NCI-H2171 (cell line): ENCODE measurements at places on chromosomes 12 and 14.

GRCh38 chr14:57928732-57929131 lies 62.8 kb upstream of the SLC35F4 start:
- DNase-seq: no peak

- DNase-seq: no peak
Measured at GRCh38 chr14:26174395-26174794, 423.4 kb downstream of the NOVA1 start.

GRCh38 chr14:66041582-66041981 lies 444.6 kb upstream of the CCDC196 start:
- no peak for DNase-seq

- DNase-seq: no peak
Measured at GRCh38 chr14:36091096-36091495, 85.4 kb downstream of the PTCSC3 start.

DNA sequence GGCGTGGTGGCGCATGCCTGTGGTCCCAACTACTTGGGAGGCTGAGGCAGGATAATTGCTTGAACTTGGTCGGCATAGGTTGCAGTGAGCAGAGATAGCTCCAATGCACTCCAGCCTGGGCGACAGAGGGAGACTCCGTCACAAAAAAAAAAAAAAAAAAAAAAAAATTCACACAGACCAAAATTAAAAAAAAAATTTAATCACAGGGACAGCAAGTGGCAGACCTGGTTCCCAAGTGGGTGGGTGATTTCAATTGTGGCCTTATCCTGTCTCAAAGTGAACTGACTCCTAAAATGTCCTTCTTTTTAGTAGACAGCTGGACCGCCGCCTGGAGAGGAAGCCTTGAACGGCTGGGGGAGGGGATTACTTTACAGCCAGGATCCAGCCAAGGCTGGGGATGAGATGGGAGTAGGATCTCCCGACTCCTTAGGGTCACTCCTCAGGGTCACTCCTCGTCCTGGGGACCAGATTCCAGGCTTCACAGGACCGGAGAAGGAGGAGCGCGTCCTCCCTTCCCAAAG lies 1.5 kb upstream of the KCNH3 start:
- DNase-seq: peak; percentile 48

DNA sequence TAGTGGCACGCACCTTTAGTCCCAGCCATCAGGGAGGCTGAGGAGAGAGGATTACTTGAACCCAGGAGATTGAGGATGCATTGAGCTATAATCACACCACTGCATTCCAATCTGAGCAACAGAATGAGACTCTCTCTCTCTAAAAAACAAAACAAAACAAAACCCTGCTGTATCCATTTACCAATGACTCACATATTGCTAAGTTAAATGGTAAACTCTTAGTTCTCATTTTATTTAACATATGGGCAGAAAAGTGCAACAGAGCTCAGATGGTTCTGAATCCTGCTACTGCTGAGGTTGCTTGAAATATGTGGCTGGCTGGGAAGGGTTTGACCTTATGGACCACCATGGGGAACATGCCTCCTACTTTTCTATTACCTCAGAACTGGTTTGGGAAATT lies 33.7 kb upstream of the CCNT1 start:
- no peak for DNase-seq

DNA sequence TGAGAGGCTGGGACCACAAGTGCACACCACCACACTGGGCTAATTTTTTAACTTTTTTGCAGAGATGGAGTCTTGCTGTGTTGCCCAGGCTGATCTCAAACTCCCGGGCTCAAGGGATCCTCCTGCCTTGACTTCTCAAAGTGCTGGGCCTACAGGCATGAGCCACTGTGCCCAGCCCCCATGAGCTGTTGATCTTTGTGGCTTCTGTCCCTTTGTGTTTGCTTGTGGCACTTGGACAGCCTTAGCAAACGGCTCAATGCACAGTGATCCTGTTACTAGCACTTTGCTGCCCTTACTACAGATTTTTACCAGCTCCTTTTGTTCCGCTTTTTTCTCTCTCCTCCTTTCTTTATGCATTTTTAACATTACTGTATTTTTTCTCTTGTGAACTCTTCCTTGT lies 25.3 kb upstream of the EVL start:
- no peak for DNase-seq

DNA sequence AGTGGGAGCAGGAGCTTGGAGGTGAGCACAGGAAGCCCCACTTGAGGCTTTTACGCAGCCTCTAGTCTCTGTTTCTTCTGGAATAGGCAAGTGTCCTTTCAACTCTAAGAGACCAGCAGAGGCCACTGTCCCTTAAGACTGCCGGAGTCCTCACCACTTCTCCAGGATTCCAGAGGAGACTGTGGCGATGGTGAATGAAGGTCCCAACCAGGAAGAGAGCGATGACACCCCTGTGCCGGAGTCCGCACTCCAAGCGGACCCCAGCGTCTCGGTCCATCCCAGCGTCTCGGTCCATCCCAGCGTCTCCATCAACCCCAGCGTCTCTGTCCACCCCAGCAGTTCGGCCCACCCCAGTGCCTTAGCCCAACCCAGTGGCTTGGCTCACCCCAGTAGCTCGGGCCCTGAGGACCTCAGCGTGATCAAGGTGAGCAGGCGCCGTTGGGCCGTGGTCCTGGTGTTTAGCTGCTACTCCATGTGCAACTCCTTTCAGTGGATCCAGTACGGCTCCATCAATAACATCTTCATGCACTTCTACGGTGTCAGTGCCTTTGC lies 442 bp downstream of the FLVCR2 start:
- DNase-seq: no peak

DNA sequence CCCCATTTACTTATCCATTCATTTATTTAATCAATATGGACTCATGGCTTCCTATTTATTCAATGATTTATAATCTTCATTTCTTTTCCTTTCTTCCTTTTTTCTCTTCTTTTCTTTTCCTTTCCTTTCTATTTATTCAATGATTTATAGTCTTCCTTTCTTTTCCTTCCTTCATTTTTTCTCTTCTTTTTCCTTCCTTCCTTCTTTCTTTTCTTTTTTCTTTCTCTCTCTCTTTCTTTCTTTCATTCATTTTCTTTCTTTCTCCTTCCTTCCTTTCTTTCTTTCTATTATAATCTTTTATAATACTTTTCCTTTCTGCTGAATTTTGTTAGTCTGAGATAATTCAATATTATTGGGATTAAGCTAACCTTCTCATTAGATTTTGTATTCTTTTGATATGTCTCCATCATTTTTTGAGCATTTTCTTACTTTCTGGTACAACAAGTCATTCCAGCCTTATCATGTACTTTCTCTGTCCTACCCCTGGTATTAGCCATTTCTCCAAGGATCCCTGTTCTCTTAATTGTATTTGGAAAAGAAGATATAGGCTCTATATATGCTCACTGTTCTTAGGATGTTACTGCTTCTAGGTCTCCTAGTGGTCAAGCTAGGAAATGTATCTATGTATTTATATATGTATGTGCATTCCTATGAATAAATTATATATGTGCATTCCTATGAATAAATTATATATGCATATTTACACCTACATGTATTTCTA lies 12.1 kb downstream of the LACRT start:
- no peak for DNase-seq
